Activated T-helper 1 cell treated with anti-CD3 and anti-CD28 coated beads, Interleukin-12 subunit alpha, Interleukin-12 subunit beta, Interleukin-2, Interleukin-4 antibody, amounts not matched to agents 30 ng/mL and 10 ng/mL and 1 ng/mL, durations not matched to agents 14 hours and 24 hours and 36 hours (primary cell): ENCODE measurements at places on chromosomes 5 and 9.

GRCh38 chr5:166073901-166074581 is 2217.4 kb upstream of the WWC1 start:
- H3K36me3 ChIP-seq: no peaks in the 10 kb centered on the region
- H3K4me1 ChIP-seq: no peaks in the 10 kb centered on the region
- no peaks in the 10 kb centered on the region for H3K27me3 ChIP-seq
- DNase-seq: no peak

DNA sequence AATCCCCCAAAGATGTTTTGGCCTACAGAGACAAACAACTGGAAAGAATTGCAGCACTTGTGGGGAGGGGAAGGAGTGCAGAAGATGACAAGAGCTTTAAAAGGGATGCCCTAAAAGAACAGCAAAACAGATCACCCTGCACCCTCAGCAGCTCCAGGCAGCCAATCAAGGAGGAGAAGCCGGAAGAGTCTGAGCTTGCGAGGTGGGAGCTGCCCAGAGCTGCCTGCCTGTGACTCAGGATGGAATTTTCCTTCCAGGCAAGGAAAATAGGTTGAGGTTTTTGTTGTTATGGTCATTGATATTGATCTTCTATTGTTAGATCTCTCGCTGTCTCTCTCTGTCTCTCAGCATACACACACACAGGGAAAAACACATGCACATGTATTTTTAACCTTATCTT is 70.3 kb upstream of the MAP1B start:
- no peak overlapping the region for H3K4me3 ChIP-seq
- H3K36me3 ChIP-seq: no peaks in the 10 kb centered on the region
- DNase-seq: no peak
- H3K27ac ChIP-seq: no peak overlapping the region
- peaks cover 11% of the 10 kb centered on the region for H3K27me3 ChIP-seq

DNA sequence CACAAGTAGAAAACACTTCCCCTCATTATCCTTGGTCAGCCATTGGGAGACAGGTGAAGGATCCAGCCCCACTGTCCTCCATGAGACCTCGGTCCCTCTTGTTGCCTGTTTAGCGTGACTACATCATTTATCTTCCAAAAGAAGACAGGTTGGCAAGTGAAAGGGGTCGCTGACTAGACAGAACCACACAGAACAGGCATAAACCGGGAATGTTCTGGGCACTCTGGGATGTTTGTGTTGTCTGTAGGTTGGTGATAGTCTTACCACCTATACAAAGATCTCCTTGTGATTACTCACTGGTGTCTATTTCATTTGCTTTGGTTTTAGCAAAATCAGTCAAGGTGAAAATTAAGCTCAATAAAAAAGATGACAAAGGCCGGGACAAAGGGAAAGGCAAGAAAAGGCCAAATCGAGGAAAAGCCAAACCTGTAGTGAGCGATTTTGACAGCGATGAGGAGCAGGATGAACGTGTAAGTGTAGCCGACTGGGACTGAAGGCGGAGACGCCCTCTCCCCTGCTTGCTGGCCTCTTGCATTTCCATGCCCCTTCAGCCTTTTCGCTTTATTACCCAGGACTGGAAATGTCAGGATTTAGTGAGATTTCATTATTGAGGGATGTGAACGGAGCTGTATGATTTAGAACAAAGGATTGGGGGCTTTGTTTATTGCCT is 175.9 kb downstream of the SMARCA2 start:
- no peak overlapping the region for H3K27ac ChIP-seq
- DNase-seq: no peak
- H3K36me3 ChIP-seq: peaks cover 59% of the 10 kb centered on the region
- H3K27me3 ChIP-seq: no peaks in the 10 kb centered on the region

- no peaks in the 10 kb centered on the region for H3K36me3 ChIP-seq
- DNase-seq: peak; percentile 5
- peaks cover 41% of the 10 kb centered on the region for H3K4me1 ChIP-seq
These were observed 778 bp upstream of the PPP6C start for GRCh38 chr9:125190361-125190801.

DNA sequence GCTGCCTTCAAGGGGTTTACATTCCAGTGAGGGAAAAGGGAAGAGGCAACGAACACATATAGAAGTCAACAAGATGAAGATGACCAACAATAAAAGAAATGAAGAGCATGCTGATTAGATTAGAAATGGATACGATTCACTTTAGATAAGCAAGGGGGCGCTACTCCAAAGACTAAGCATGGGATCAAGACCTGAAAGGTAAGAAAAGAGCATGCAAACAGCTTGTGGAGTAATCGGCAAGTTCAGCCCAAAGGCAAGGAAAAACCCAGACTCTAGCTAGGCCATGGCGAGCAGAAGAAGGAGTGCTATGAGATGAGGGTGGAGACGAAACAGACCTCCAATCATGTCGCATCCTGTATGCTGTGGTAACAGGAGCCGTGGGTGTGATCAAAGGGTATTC is 124.4 kb downstream of the FANCC start:
- no peak overlapping the region for H3K4me3 ChIP-seq
- H3K27me3 ChIP-seq: no peaks in the 10 kb centered on the region
- peaks cover 16% of the 10 kb centered on the region for H3K36me3 ChIP-seq
- peaks cover 35% of the 10 kb centered on the region for H3K4me1 ChIP-seq
- DNase-seq: no peak

DNA sequence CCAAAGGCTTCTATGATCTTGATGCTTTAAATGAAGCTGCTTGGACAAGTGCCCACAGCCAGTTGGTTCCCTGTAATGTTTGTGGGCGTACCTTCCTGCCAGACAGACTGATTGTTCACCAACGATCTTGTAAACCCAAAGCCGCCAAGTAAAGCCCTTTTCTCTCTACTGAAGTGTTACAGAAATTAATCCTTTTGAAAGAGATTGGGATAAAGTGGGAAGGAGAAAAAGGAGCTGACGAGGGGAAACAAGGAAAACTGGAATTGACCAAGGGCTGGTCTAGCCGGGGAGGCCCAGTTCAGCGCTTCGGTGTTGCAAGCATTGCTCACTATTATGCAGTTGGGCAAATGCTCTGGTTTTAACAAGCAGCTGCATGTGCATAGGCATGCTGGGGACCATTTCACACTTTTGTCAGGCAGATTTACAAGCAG is 53.2 kb downstream of the ZNF474 start:
- no peaks in the 10 kb centered on the region for H3K4me1 ChIP-seq
- no peaks in the 10 kb centered on the region for H3K36me3 ChIP-seq
- H3K27ac ChIP-seq: no peak overlapping the region
- DNase-seq: no peak
- H3K27me3 ChIP-seq: peaks cover 5% of the 10 kb centered on the region

DNA sequence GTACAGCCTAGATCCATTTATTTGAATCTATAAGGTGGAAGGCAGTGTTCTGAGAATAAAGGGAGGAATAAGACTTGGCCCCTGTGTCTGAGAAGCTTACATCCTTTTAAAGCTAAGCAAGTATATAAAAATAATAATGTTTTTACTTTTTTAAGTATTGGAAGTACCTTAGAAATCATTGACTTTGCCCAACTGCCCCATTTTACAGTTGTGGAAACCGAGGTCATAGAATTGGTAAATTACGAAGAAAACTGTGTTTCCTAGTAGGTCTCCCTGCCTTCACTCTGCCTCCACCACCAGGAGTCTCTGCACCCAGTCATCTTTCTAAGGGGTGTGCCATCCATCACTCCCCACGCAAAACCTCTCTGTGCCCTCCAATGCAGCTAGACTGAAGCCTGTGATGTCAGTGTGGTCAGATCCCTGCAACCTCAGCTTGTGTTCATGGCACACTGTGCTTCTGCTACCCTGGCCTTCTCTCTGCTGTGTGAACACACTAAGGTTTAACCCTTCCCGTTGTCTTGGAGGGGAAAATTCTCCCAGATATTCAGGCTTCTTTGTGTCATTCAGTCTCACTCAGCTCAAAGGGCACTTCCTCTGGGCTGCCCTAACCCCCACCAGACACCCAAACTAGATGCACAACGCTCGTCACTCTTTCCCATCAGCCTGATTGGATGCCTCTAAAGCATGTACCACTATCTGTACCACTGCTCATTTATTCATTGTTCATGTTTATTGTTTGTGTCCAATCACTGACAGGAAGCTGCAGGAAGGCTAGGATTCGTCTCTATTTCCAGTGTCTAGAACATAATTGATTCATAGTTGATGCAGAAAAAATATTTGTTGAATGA is 18.2 kb downstream of the ADRB2 start:
- no peak for DNase-seq
- peaks cover 4% of the 10 kb centered on the region for H3K36me3 ChIP-seq
- H3K4me3 ChIP-seq: no peak overlapping the region
- H3K27me3 ChIP-seq: peaks cover 11% of the 10 kb centered on the region

DNA sequence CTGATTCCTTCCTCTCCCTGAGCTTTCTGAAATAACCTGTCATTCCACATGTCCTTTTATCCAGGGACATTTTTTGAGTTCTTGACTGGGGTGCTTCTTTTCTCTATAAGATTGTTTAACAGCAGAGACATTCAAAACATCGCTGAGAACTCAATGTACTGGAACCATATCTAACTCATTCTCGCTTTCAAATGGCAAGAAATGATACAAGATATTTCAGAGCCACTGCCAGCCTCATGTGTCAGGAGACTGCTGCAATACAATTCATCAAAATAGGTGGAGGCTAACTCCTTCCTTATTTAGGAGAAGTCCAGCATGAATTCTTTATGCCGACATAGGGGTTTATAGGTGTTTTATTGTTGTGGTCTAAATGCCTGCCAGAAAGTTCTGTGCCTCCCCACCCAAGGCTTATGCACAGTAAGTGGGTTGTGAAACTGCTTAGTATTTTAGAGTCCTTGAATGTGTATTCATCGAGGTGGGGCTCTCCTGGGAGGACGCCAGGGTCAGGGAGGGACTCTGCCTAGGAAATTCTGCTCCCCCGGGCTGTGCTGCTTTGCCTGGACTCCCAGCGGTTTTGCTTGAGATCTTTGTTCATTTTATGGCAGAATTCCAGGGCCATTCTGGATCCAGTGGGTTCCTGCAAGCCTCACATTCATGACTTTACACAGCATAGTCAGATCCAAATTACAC is 53.9 kb downstream of the ZNF474 start:
- H3K27ac ChIP-seq: no peak overlapping the region
- H3K27me3 ChIP-seq: peaks cover 5% of the 10 kb centered on the region
- H3K4me1 ChIP-seq: no peaks in the 10 kb centered on the region
